Panc1 (cell line): ENCODE measurements at places on chromosomes 11 and 22.

DNA sequence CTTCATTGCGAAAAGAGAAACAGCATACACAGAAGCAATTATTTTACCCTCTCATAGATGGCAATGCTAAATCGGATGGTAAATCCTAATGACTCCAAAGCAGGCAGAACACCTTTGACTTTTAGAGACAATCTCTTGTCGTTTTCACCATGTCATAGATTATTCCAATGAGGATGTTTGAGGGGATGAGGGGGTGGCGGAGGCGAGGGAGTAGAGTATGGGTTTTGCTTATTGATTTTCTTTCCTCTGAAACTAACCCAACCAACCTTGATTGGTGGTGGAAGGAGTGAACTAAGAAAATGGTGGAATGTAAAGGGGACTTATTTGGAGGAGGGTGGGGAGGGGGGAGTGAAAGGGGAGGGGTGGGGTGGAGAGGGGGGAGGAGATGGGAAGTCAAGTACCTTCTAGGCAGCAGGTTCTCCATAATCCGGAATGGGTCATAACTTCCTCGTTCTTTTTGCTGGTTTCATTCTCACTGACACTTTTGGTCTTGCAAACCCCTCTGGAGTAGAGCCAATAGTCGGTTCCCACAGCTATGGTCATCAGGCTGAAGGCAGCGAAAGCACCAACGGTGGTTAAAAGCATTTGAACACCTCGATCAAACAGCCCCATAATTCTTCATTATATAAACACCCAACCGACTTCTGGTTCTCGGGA, 1.5 kb downstream of the CACNG2 start:
- no peak for DNase-seq

DNA sequence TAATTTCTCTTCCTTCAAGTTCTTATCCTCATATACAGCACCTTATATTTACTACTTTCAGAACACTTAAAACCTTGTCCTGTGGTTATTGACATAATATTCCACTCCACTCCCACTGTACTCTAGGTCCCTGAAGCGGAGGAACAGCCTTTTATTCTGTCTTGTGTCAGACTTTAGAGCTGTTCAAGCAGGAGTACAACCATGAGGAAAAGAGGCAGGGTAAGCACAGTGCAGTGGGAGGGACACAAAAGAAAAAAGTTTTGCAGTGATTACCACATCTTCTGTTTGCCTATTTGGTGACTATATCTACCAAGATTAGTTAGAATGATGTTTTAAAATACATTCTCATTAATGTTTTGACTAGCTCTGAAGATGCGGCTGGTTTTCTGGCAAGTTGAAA, 122.0 kb upstream of the CEP126 start:
- no peak for DNase-seq

GRCh38 chr11:111585371-111585770, 16.9 kb upstream of the SIK2 start:
- no peak for DNase-seq

DNA sequence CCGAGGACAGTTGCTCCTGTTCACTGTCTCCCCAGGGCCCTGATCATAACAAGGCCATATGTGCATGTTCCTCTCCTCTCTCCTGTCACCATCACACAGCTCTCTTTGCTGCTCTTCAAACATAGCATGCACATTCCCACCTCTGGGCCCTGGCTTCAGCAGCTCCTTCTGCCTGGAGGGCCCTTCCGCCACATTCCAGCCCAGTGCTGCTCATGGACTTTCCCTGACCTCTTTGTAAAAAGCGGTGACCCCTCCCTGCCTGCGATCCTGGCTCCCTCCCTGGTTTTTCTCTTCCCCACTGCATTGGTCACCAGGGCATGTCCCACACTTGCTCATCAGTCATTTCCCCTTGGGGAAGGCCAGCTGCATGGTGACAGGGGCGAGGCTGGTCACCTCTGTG, 98.2 kb downstream of the MYO18B start:
- DNase-seq = no peak

- DNase-seq = no peak
Observed at GRCh38 chr22:32579529-32580220, 105.1 kb downstream of the FBXO7 start.

- no peak for DNase-seq
Observed at GRCh38 chr11:94309757-94310156, 5.4 kb downstream of the IZUMO1R start.

DNA sequence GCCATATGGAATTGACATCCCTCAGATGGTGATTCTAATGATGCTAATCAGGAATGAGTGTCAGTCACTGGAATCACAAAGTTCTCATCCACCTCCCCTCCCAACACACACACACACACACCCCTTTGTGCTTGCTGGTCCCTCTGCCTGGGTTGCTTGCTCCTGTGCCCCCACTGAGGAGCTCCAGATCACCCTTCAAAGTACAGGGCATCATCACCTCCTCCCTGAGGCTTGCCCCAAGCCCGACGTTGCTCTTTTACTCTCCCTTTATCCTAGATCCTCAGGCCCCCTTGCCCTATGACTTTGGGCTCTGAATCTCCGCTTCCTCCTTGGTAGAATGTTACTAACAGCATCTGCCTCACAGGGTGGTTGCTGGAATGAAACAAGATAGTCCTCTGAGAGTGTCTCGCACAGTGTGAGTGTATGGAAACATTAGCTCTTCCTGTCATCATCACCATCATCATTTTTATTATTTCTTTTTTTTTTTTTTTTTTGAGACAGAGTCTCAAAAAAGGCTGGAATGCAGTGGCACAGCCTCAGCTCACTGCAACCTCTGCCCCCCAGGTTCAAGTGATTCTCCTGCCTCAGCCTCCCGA, 3.4 kb downstream of the TOM1 start:
- no peak for DNase-seq

DNA sequence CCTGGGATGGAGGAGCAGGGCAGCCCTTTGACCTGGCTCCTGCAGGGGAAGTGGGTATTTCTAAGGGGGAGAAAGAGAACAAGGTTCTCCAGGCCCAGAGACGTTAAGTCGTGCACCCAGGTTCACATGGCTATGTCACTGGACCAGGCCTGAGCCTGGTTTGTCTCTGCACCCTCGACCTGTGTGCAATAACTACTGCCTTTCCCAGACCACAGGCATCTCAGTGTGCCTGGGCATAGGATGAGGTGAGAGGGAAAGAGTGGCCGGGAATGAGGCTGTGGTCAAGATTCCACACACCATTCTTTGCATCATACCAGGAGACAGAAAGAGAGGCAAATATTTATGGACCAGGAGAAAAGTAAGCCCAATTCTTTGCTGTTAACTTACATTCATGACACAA, 66.8 kb downstream of the PRR5L start:
- DNase-seq = no peak

- DNase-seq = no peak
Observed at GRCh38 chr11:78350646-78351165, 66.9 kb downstream of the GAB2 start.

DNA sequence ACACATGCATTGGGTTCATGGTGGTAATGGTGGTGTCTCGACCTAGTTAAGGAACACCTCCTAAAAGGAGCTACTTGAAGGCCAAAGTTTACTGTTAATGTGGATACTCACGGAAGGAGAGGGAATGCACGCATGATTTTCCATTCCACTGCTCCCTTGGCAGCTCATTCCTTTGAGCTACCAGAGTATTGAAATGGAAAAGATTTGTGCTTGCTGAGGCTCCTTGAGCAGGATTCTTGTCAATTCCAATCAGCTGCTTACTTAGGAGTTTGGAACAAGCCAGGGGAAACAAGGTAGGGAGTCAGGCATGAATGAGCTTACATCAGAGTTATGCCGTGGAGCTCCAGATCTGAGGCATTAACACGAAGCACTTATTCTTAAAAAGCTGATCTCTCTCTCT, 108.8 kb downstream of the GRIA4 start:
- DNase-seq = peak; percentile 24

DNA sequence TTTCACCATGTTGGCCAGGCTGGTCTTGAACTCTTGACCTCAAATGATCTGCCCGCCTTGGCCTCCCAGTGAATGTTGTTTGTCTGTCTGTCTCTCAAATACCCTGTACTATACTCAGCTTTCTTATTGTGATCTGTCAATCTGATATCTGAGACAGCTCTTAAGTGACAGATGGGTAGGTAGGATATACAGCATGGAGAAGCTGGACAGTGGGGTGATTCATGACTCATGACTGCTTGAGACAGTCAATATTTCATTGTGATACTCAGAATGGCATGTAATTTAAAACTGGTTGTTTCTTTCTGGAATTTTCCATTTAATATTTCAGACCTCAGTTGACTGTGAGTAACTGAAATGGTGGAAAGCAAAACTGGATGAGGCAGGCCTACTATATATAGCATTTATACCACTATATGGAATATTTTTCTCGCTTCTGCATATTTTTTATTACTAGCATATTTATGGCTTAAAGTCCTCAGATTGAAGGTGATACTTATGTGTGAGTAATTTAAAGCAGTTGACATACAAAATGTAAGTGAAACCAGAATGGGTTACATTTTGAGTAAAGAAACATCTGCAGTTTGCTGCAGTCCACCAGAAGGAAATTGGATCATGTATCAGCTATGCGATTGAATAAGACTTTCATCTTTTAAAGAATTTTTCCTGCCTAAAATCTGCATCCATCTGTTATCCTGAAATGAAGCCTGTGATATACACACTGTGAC, 22.3 kb downstream of the ARHGAP42 start:
- no peak for DNase-seq

DNA sequence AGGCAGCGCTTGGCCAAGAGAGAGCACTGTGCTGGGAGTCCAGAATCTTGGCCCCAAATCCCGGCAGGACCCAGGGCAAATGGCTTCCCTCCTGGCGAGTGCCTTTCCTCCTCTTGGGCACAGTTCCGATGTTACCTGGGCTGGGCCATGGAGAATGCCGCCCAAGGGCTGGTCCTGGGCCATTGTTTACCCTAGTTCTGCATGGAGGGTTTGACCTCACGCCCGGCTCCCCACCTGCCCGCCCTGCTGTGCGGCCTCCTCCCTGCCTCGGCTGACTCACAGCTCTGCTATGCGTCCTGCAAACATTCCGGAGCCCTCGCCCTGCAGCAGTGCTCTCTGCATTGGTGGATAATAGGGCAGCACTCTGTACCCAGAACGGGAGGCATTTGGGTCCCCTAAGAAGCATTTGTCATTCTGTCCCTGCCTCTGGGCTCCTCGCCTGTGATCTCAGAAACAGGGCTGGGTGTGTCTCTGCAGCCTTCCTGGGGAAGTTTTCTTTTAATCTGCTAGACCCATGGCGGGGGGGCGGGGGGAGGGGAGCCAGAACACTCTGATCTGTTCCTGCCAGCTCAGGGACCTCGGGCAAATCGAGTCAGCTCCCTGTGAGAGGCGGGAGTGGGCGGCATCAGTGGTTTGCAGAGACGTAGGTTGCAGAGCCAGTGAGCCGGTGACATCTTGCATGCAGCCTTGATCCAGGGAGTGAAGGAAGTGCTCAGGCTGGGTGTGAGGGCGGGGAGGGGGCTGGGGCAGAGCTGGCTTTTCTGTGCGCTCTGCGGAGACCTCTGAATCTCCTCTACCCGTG, 32.9 kb upstream of the SMIM38 start:
- peak; percentile 64 for DNase-seq

- no peak for DNase-seq
Observed at GRCh38 chr11:2163428-2163978, 2.5 kb upstream of the INS start.

- DNase-seq = no peak
Observed at GRCh38 chr11:85171648-85172257, 455.4 kb downstream of the DLG2 start.

DNA sequence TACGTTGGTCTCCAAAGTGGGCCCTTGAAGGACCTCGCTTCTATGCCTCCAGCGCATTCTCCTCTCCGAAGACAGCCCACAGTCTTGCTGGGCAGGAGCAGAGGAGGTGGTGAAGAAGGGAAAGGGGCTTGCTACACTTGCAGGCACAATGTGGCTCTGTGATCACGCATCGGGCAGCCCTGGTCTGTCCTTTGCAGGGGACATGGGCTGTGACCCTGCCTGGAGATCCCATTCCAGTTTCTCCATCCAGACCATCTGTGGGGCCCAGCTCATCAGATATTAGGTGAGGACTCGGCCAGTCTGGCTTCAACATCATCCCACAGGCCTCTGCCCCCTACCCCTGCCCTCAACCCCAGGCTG, 810 bp downstream of the APOA1 start:
- no peak for DNase-seq

- no peak for DNase-seq
Observed at GRCh38 chr22:46122511-46122971, 27.8 kb upstream of the PPARA start.

DNA sequence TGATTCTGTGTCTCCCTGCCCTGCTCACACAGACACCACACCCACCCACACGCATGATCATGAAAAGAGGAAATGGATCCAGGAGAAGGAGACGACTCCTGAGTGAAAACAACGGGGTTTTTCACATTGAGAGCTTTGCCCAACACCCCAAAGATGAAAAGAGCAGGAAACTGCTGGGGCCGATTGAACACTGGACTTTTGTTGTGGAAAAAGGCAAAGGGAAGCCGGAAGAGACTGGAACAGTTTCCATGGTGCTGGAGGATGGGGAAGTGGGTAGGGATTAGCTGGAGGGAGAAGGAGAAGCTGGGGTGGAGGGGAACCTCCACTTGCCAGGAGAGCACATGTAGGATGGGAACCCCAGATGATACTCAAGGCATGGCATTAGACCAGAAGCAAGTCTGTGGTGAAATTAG, 5.2 kb upstream of the SLC43A3 start:
- no peak for DNase-seq

DNA sequence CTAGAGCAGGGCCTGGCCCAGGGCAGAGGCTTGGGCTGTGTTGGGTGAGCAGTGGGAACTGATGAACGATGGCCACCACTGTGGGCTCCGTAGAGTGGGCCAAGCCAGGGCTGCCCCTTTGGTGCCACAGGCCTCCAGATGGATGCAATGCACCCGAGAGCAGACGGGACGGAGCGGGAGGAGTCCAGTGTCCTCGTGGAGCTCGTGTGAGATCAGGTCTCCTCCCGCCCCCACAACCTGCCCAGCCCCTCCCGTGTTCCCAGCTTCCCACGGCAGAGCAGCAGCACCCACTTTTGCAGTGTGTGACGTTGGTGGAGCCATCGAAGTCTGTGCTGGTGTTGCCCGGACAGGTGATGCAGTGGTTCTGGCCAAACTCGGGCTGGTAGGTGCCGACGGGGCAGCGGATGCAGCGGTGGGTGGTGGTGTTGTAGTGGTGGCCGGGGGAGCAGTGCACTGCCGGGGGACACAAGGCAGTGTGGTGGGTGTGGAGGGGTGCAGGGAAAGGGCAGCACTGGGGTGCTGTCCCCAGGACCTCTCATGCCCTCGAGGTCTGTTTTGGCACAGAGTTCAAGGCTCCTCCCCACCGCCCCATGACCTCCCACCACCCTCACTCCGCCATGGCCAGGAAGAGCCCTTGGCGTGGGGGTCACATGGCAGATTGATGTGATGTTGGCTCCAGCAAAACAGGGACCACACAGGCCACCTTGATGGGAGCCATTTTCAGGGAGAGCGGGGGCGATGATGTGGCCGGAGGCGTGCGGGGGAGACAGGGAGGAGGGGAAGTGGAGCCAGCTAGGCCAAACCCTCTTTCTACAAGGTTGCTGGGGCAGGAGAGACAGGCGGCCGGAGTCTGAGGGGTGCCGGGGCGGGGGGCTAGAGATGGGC, 23.9 kb upstream of the TTLL12 start:
- DNase-seq = no peak
